ENCODE measurements at places on chromosomes 4 and X.
A peak's percentile ranks its signal among the peaks of the same experiment; 100 is the strongest.

DNA sequence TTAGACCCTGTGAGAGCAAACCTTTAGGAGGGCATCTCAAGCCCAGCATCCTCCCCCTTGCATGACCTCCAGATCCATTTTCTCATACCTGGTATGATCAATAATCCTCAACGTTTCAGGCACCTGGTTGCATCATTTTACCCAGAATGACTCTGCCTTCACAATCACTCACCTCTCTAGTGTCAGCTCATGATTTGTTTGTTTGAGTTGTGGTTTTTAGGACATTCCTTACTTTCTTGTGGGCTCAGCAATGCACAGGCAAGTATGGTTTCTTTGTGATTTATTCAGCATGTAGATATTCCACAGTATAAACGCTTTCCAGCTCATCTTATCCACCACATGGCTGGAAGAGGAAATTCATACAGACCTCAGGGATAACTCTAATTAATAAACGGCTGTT lies 93.6 kb upstream of the CPEB2 start:
- DNase-seq = no peak

DNA sequence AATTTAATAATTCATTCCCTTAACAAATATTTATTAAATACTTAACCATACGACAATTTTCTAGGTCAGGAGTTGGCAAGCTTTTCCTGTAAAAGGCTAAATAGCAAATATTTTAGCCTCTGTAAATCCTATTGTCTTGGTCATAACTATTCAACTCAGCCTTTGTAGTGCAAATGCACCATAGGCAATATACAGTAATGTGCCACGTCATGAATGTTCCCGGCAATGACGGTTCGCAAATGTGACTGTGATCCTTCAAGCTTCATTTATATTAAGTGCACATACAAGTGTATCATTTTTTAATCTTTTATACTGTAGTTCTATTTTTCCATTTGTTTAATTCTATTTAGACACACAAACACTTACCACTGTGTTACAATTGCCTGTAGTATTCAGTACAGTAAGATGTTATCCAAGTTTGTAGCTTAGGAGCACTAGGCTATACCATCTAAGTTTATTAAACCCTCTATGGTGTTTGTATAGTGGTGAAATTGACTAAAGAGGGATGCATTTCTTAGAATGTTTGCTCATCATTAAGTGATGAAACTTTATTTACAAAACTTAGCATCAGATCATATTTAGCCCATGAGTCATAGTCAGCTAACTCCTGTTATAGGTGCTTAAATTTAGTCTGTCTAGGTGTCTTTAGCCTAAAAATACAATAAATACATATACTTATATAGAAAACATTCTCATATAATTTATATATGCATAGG lies 553.6 kb downstream of the STPG2 start:
- DNase-seq = no peak

DNA sequence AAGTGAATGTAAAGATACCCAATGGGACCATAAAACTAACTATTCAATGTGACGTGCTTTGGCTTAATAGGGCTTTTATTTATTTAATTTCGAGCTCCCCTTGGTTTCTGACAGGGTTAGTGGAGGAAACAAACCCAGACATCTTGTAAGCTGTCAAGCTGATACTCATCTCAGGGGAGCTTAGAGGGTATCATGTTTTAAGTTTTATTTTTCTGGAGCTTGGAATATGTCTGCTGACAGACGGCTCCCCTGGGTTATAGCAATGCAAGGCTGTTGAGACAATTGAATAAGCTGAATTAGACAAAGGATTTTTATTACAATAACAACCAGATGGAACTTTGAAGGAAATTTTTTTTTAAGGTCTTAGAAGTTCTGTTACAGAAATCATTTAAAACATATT lies 456.5 kb downstream of the IL1RAPL1 start:
- no peak for DNase-seq

DNA sequence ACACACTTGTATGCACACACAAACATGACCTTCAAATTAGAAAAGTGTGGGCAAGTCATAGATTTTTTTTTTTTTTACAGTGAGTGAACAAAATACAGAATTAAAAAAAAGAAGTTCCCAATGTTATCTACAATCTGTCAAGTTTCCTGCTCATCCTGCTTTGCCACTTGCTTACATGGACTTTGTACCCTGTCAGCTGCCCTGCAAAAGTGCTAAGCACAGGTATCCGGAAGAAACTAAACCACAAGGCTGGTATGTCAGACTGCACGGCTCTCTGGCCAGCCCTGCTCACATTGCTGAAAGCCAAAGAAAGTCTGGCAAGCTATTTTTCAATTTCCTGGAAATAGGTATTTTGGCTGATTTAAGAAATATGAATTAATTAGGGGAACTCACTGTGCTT lies 38.9 kb upstream of the BCLAF3 start:
- DNase-seq = no peak

- DNase-seq = no peak
Observed at GRCh38 chr4:6507345-6507744, 34.9 kb upstream of the PPP2R2C start.

- DNase-seq = no peak
Observed at GRCh38 chrX:72652082-72652481, 62.0 kb downstream of the PHKA1 start.

- no peak for DNase-seq
Observed at GRCh38 chr4:84691170-84691691, 108.3 kb downstream of the CDS1 start.

GRCh38 chr4:39682138-39682537 lies 15.8 kb upstream of the UBE2K start:
- peak; percentile 60 for DNase-seq

DNA sequence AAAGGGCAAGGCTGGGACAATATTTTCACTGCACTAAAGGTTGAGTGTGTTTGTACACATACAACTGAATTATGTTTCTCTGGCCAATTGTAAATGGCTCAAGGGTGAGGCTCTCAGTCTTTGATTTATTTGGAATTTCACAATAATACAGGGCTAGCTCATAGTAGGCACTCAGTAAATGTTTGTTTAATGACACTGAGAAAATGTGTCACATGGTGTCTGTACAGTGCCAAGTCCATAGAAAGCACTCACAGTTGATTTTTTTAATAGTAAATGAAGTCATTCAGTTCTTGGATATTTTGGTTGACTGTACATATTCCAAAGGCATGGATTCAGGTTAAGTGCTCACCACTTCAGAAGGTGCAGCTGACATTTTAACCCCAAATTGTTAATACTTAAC lies 176.4 kb downstream of the IL1RAPL2 start:
- DNase-seq = no peak

- no peak for DNase-seq
Observed at GRCh38 chr4:71992571-71993312, 39.1 kb upstream of the NPFFR2 start.

DNA sequence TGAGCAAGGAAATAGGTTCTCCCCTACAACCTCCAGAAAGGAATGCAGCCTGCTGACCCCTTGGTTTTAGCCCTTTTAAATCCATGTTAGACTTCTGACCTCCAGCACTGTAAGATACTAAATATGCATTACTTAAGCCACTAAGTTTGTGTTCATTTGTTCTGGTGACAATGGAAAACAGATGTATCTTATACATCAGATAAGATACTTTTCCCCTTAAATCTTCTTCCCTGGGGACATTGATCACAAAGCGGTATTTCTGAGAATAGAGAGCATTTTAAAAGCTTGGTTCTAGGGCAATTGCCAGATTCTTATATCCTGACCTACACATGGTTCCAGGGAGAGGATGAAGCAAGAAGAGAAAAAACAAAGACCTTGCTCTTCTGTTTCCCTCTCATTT lies 6.5 kb upstream of the TMEM184C start:
- DNase-seq = no peak

- DNase-seq = no peak
Observed at GRCh38 chr4:76997532-76997931, 48.0 kb downstream of the SEPTIN11 start.

All from GM13976 (cell line).